ENCODE measurements at places on chromosomes 1 and 21.

- DNase-seq: no peak
Observed at GRCh38 chr1:64851664-64852063, 106.8 kb downstream of the RAVER2 start.

DNA sequence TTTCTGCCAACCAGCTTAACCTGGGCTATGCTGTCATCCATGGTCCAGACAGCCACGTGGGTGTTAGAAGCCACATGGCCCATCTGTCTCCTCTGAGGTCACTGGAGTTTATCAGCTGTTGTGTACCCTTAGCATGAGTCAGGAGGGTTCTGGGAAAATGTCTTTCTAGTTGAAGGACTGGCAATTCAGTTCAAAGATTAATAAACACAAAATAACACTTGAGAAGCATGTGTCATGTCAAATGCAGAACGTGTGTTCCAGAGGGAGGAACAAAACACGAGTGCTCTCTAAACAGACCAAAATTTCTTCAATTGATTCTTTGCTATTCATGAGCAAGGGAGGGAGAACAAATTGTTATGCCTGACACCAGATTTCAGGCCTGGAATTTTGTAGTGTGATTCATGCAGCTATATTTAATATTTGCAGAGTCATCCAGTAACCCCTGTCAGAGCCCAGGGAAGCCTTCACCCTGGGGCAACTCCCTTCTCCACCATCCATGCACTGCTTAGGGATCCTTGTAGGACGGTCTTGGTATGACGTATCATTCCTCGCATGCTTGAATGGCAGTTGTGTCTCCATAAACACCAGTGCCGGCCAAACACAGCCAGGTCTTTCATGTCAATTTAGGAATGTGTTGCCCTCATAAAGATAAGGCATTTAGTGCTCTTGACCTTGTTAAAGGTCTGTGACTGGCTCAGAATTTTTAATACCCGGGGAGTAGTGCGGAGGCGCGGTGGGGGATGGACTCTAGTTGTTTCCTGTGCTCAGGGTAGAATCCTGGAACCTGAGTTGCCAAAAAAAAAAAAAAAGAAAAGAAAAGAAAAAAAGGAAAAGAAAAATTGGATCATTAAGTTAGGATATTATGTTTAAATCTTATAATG lies 27.7 kb upstream of the DYRK1A start:
- no peak for DNase-seq

- DNase-seq: no peak
Observed at GRCh38 chr1:56417646-56418045, 161.7 kb downstream of the PLPP3 start.

- DNase-seq: no peak
Observed at GRCh38 chr1:212060632-212061472, 25.3 kb downstream of the DTL start.

DNA sequence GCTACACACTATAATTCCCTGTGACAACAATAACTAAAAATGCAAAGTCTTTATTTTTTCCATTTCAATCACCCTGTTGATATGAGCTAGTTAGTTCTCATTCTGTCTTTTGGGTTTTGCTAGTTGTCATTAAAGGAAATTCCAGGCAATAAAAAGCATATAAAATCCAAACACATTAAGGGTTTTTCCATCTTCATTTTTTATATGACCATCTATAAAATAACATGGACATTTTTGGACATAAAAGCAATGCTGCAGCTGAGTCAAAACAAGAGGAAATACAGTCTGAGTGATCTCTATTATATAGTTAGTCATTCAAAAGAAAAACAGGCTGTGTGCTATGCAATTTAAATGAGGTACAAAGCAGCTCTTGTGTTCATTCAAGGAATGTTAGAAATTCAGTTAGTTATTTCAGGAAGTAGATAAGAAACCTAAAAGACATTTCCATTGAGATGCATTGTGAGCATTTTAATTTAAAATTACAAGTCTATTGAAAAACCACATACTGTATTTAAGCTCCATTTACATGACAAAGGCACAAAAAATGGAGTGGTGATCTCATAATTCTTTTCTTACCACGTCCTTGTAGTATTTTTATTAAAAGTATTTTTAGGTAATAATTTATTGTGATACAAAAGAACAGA lies 67.3 kb upstream of the BCL10 start:
- DNase-seq: no peak

- no peak for DNase-seq
Observed at GRCh38 chr1:170993151-170993550, 57.8 kb downstream of the MROH9 start.

GRCh38 chr1:60149251-60149650 lies 75.7 kb upstream of the C1orf87 start:
- DNase-seq: no peak

- no peak for DNase-seq
Observed at GRCh38 chr1:47765236-47765635, 231.9 kb downstream of the TRABD2B start.

DNA sequence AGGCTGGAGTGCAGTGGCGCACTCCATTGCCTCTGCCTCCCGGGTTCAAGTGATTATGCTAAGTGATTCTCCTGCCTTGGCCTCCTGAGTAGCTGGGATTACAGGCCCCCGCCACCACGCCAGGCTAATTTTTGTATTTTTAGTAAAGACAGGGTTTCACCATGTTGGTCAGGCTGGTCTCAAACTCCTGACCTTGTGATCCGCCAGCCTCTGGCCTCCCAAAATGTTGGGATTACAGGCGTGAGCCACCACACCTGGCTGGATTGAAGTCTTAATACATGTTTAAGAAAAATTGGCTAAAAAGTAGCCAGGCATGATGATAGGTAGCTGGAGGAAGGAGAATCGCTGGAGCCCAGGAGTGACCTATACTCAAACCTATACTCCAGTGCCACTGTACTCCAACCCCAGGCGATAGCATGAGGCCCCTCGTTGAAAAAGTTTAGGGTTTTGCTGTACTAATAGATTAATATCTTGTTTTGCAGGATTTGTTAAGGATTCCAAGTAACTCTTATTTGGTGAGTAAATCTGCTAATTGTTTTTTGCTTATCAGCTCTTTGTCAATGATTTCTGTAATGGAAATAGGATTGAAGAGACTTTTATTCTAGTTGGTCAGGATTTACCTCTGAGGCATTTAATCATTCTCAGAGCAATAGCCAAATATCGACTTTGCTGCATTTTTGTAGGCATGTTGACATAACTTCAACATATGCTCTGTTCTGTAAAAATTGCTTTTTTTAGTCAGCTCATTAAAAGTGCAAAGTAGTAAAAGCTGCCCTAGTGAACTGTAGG lies 2.0 kb downstream of the RCC1 start:
- DNase-seq: no peak

DNA sequence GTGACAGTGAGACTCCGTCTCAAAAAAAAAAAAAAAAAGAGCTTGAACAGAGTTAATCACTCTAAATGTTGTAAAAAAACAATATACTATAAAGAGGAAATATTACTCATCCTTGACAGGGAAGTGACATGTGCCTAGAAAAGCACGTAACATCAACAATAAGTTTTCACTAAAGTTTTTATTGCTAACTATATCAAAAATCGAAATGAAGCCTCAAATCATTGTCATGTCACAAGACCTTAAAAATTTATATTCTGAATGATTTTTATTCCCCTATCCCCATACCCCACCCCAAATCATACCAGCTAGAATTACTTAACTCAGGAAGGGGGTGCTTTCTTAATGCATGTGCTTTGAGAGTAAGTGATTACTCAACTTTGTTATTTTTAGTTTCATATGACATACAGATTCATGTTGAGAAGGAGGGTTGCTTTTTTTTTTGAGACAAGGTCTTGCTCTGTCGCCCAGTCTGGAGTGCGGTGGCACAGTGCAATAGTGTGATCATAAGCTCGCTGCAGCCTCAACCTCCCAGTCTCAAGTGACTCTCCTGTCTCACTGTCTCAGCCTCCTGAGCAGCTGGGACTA lies 53.6 kb upstream of the MUTYH start:
- DNase-seq: no peak
